NCI-H187 (cell line): ENCODE measurements at places on chromosomes 5 and 9.

GRCh38 chr5:78550891-78551290, 97.7 kb downstream of the LHFPL2 start:
- DNase-seq, result no peak

GRCh38 chr5:146081556-146081955, 23.8 kb downstream of the PLAC8L1 start:
- DNase-seq, result no peak

- no peak for DNase-seq
Observed at GRCh38 chr9:105206821-105207699, 37.4 kb upstream of the SLC44A1 start.

DNA sequence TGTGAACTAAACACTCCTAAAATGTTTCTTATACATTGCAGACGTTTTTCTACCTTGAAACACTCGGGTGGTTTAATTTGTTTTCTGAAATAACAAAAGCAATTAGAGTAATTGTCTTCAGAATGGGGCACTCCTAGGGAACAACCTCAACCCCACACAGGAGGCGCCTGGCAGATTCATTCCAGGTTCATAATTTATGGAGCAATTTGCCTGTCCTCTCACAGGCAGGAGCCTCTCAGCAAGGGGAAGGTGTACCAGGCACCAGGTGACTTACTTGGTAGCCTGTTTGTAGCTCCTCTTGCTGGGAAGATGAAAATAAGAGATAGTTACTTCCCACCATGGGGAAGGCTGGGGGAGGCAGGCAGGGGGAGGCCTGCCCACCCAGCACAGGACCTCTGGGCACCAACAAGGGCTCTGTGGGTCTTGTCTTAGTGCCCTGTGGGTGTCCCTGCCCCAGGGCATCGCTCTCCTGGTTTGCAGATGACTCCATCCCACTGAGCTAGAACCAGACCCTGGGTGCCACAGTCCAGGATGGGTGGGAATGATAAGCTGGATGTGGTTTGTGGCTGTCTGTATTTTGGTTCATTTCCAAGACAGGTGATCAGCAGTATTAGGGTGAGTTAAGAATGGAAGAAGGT, 144.4 kb downstream of the FSTL4 start:
- DNase-seq, result no peak

DNA sequence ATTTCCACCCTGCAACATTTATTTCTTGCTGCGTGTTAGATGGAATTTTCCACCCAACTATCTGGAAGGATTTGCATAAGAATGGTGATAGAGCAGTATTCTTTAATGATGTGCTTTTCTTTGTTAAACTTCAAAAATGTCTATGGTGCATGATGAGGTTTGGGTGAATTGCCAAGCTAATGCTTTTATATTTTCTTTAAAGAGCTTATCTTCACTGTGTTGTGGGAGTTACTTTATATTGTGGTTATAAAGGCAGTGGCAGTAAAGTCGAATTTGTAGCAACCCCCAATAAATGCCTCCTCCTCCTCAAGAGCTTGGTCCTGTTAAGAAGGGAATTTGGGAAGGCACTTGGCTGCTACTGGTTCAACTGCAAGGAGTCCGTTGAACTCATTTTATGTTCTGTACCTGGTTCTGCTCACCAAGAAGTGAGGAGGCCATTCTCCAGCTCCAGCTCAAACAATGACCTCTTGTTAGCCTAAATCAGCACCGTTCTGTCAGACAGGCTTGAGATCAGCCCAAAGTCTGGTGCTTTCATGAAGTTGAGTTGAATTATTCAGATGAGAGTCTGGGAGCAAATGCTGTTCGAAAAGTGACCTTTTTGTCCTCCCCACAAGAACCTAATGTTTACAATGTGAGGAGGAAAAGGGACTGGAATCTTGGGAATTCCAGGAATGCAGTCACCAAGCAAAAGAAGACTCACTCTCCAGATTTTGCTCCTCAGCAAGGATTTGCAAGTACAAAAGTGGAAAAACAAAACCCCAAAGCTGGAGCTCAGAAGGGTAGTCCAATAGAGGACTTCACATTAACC, 217.0 kb downstream of the TMEM38B start:
- DNase-seq, result no peak

DNA sequence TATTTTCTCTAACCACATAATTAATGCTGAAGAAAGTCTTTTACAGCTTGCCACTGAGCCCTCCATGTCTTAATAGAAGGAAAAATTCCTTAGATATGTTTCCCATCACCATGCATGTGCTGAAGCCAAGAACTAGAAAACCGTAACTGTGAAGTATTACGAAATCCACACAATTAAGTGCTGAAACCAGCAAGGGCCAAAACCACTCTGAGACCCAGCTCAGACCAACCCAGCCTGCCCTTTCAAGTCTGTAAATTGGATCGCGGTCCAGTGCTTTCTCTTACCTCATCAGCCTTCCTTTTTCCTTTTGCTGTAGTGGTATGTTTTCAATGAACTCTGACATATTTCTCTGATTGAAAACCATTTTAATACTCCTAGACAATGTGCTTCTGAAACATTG, 26.3 kb downstream of the SEMA5A start:
- DNase-seq, result no peak

DNA sequence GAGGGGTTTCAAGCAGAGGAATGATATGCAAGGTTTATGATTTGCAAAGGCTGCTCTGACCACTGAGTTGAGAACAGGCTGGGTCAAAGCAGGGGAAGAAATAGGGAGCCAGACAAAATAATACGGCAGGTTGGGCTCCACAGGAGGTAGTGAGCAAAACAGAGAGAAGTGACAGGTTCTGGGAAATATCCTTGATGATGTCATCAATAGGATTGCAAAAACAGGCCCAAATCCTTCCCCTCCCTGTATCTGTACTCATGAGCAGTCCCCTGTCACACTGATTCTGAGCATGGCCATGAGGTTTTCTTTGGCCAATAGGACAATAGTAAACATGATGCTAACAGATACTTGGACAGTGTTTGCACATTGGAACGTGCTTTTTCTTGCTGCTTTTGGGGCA, 471.8 kb upstream of the BRINP1 start:
- no peak for DNase-seq

GRCh38 chr5:5799826-5800225, 377.3 kb downstream of the ICE1 start:
- no peak for DNase-seq

DNA sequence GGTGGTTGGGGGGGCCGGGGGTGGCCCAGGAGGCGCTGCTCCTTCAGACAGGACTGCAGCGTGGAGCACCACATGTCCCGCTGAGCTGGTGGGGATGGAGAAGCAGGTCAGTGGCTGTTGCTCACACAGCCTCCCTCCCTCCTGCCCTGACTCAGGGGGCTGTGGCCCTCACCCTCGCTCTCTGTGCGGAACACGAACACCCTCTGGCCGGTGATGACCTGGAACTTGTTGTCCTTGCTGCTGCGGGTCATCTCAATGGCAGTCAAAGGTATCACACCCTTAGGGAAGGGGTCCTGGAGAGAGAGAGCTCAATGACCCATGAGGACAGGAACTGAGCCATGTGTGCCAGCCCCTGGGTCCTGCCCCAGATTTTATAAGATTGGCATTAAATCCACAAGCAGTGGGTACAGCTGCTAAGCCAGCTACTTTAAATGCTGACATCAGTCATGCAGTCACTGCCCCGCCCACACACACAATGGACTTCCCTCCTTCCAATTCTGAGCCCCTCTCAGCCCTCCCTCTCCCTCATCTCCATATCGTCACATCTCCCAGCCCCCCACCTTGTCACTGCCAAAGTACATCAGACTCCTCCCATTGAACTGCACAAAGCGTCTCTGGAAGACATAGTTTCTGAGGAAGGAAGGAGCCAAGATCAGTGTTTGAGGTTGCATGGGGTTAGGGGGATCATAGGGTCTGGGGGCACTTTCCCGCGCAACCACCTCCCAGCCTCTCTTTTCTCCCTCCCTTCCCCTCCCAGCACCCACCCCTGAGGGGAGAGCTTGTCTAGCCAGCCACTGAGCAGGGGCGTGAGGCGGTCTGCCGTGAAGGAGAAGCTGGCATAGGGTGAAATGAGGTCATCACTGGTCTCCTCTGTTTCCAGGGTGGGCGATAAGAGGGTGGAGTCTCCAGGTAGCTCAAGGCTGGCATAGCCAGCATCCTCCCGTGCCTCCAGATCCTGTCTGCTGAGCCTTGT, 8.9 kb downstream of the ARAP3 start:
- DNase-seq, result no peak

DNA sequence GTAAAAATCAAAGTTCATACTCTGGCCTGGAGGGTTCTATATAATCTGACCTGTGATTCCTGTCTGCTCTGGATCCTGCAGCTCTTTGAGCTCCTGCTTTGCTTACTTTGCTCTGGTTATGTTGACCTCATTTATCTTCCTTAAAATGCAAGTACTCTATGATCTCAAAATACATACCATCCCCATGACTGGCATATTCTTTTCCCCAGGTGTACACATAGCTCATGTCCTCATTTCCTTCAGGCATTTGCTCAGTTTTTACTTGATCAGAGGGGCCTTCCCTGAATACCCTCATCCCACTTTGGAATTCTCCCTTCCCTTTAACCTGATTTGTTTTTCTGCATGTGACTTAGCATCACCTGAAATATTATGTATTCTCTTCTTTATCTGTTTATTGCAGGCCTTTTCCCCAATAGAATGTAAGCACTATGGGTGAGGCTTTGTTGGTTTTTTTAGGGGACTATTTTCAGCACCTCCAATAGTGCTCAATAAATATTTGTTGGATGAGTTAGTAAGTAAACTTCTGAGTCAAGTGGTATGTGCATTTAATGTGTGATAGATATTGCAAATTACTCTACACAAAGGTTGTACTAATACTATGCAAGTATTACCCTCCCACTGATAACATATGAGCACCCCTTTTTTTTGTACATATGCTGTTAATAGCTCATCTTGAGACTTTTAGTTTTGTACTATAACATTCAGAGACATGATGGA, 211.5 kb downstream of the NMUR2 start:
- DNase-seq, result no peak

DNA sequence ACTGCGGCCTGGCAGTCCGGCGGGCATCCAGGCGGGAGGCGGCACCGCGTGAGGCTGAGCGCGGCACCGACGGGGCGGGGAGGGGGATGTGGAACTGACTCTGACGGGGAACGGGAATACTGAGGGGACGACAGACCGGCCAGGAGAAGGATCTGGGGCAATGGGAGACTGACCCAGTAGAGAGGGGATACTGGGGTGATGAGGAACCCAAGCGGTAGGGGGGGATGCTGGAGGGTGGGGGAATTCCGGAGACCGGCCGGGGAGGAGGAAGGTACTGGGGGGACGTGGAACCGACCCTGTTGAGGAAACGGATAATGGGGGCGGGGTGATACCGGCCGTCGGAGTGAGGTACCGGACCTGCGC, 423 bp downstream of the IPPK start:
- no peak for DNase-seq

- DNase-seq, result no peak
Observed at GRCh38 chr5:6652025-6652424, 18.8 kb downstream of the SRD5A1 start.

- no peak for DNase-seq
Observed at GRCh38 chr9:120688758-120689157, 25.5 kb downstream of the MEGF9 start.
